NCI-H1694 (cell line): ENCODE measurements at places on chromosomes 6 and 20.

- DNase-seq: no peak
Measured at GRCh38 chr6:163348789-163349680, 65.5 kb upstream of the QKI start.

- DNase-seq: no peak
Measured at GRCh38 chr6:9126878-9127560, 691.7 kb upstream of the SLC35B3 start.

DNA sequence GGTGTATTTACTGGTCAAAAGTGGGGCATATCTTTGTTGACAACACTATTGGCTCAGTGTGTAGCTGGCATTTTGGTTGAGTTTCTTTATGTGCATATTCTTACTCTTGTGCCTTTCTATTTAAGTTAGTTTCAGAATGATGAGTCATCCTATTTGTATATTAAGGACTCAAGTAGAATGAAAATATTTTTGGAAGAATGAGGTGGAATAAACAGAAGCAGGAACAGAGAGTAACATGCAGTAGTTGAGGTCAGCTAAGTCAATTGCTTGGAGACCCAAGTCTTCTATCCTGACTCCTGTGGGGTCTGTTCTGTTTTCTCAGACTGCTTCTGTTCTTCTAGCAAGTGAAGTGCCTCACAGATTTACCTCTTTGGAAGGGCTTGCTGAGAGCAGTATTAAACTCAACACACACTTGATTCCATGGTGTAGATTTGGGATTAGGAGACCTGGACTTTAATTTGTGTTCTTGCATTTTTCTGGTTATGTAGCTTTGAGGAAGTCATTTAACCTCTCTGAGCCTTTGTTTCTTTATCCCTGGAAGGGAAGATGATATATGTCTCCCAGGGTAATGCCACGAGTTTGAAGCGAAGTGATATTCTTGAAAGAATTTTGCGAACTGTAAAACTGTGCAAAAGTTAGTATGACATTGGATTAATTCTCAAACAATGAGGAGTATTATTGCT is 324.3 kb downstream of the QKI start:
- DNase-seq: no peak

- no peak for DNase-seq
Measured at GRCh38 chr6:47967843-47968242, 143.2 kb downstream of the PTCHD4 start.

GRCh38 chr20:32583581-32584070 is 1.5 kb downstream of the NOL4L start:
- no peak for DNase-seq

DNA sequence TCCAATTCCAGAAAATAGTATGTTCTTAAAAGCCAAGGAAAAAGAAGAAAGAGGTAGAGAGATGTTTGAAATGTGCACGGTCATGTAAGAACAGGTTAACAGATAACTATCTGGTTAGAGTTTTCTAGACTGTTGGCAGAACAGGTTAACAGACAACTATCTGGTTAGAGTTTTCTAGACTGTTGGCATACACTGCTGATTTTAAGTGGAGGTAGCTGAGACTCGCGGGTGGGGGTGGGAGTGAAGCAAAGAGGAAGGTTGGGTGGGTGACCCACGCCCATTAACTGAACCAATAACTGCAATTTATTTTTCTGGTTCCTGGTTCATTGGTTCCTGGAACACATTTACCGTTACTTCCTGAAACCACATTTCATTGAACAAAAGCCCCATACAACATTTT is 157.5 kb downstream of the ELOVL4 start:
- no peak for DNase-seq

- no peak for DNase-seq
Measured at GRCh38 chr6:55495277-55495676, 83.7 kb downstream of the HMGCLL1 start.

DNA sequence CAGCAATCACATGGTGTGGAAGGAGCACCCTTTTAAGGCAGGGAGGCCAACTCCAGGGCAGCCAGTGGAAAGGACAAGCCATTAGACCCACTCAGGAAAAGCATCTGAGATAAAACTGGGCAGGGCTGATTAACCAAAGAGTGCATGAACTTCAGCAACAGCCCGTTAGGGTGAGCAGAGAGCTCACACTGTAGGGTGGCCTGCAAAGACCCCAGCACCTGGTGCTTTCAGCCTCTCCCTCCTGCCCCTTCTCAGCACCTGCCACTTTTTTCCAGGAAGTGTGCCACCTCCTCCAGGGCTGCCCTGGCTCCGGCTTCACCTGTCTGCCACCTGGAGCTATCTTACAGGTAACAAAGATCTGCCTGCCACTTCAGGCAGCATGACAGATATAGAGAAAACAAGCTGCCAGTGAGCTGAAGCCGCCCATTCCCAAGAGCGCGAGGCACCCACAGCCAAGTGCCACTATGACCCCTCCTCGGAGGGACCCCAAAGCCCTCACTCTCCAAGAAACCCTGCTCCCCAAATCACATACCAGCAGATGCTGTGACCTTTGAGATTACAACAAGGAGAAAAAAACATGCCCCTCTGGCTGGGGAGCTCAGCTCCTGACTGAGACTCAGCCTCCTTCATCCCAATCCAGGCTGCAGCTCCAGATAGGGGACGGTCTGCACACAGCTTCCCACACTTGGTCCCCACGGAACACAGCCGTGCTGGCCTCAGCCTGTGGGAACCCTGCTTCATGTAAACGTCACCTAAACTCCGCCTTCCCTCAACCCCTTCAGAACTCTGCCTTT is 71.2 kb downstream of the ABHD12 start:
- DNase-seq: no peak

DNA sequence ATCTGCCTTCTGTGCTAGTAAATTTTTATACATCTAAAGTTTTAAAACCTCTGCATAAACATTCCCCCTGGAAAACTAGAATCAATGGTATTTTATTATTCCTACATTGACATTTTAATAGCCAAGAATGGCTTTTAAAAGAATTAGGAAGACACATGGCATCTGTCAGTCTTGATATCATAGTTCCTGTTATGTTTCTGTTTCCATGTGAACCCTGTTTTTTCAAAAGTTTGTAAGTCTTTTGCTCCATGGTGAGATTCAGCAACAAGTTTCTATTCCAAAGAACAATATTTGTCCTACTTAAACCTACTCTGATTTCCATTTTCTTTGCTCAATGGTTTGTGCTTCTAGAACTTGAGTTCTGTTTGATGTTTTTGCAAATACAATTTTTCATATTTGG is 95.2 kb downstream of the PLEKHG1 start:
- no peak for DNase-seq

- no peak for DNase-seq
Measured at GRCh38 chr20:32807706-32808105, 12.0 kb upstream of the MAPRE1 start.

DNA sequence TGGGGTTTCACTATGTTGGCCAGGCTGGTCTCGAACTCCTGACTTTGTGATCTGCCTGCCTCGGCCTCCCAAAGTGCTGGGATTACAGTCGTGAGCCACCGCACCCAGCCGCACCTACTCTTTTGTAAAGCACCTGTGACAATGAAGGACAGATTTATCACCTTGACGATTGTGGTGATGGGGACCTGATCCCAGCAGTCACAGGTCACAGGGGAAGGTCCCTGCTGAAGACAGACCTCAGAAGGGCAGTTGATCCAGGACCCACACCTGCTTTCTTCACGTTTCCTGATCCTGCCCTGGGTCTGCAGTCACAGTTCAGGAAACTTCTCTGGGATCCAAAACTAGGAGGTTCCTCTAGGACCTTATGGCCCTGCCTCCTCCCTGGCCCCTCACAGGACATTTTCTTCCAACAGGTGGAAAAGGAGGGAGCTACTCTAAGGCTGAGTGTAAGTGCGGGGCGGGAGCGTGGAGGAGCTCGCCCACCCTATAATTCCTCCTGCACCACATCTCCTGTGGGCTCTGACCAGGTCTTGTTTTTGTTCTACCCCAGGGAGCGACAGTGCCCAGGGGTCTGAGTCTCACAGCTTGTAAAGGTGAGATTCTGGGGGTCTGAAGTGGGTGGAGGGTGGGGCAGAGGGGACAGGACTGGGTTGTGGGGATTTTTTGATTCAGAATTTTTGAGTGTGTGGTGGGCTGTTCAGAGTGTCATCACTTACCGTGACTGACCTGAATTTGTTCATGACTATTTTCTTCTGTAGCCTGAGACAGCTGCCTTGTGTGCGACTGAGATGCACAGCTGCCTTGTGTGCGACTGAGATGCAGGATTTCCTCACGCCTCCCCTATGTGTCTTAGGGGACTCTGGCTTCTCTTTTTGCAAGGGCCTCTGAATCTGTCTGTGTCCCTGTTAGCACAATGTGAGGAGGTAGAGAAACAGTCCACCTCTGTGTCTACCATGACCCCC is 3.0 kb downstream of the HLA-E start:
- no peak for DNase-seq

GRCh38 chr20:13424174-13424833 is 203.2 kb downstream of the ISM1 start:
- DNase-seq: no peak

DNA sequence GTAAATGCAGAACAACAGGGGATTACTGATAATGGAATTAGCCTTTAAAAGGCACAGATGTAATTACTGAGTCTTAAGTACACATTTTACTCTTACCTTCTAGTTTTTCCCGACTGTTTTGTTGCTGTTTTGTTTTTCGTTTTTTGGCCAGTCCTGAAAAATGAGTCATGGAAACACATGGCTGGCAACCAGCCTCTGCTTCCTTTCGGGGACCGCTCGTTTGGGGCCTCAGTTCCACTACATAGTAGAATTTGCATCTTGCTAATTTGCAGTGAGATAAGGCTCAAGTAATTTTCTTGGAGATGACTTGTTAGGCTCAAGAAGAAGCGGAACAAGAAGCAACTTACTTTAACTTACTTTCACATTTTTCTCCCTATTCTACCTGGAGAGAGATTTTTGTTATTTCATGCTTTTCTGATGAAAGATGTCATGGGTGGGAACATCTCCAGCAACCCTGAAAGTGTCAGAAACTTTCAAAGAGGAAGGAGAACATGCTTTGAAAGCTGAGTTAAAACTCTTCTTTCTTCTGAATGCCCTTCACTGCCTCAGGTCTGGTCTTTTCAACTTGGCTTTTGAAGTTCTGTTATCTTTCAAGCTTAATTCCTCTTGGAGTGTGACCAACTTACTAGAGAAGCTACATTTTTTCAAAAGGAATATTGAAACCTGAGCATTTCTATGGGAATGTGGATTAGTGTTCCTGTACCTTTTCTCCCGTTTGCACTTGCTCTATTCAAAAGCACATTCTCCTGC is 71.5 kb upstream of the HDAC2 start:
- no peak for DNase-seq

DNA sequence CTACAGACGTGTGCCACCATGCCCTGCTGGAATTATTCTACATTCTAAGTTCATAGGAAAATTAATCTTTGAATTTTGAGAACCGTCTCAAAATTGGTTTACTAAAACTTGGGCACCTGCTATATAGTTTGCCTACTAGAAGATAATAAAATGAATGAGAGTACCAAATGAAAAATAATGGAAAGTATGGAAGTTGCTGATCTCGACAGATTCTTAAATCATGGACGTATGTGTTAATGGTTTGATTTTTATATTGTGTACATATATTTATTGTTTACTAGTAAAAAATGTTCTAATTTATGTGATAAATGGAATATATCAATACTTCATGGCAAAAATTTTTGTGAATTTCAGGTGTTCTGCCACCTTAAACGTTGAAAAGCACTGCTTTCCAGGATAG is 60.0 kb downstream of the KIZ start:
- no peak for DNase-seq

DNA sequence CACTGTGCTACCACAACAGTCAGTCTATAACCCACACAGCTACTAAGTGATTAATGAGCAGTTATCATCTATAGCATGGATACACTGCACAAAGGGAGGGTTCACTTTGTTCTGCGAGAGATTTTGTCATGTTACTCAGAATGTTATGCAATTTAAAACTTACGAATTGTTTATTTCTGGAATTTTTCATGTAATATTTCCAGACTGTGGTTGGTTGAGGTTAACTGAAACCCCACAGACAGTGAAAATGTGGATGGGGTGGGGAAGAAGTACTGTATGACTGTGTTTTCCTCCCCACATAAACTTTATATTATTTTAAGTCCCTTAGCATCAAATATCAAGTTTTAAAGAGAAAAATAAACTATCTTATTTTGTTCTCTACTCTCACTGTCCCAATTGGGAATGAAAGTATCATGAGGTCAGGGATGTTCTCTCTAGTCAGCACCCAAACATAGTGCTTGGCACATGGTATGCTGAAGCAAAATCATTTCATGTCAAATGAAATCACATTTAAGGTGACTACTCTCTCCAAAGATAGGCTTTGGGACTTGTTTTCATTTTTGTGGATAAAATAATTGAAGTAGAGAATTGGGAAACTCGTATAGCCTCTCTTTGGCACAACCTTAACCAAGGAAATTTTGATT is 25.4 kb downstream of the DOP1A start:
- DNase-seq: no peak

GRCh38 chr20:57175397-57176010 is 90.9 kb downstream of the BMP7 start:
- no peak for DNase-seq

DNA sequence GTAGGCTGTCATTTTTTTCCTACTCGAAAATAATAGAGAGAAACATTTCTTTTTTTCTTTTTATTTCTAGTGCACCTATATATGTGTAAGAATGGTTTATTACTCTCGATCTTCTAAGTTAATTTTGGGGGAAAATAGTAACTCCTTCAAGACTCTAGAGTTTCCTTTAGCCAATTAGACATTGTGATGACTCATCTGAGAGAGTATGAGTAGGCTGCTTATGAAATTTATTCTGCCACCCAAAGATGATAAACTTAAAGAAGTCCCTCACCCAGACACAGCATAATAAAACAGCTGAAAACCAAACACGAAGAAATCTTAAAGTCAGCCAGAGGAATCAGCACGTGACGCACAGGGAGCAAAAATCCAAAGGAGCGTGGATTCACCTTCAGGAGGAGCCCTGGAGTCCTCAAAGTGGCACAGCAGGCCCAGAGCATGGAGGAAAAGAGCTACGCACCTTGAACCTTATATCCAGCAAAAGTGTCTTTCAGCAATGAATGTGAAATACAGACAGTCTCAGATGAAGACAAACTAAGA is 81.9 kb downstream of the ERMARD start:
- no peak for DNase-seq

DNA sequence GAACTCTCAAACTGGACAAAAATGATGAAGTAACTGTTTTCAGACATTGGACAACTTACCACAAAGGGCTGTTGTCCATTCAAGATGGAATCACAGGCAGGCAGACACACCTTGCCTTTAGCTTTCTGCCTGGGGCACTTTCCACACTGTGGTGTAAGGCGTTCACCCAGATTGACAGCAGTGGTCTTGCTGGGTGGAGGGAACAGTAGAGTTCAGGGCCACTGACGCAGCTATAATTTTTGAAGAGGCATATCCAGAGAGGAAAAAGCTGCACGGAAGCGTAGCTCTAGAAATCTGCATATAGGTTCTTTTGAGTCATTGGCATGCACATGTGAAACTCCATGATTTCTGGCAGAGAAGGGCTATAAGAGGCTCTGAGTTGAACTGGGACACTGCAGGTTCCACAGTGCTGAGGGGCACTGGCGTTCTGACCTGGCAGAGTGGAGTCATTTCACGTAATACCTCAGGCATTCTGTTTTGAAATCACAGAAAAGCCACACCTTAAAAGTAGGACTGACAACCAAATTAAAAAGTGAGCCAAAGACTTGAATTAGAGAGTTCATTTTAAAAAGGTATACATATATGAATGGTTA is 105.0 kb upstream of the EDN1 start:
- no peak for DNase-seq
